Spinal cord (tissue), 10 donors: ENCODE measurements at places on chromosomes 6 and 20. TPM values are rescaled to one million over a fixed set of nuclear protein-coding genes. Genes with fewer than 3 reads are reported as not detected.

RAET1G gene
- polyA plus RNA-seq: 1.7 TPM

CALHM6 gene
- polyA plus RNA-seq: 7.0 TPM

DNA sequence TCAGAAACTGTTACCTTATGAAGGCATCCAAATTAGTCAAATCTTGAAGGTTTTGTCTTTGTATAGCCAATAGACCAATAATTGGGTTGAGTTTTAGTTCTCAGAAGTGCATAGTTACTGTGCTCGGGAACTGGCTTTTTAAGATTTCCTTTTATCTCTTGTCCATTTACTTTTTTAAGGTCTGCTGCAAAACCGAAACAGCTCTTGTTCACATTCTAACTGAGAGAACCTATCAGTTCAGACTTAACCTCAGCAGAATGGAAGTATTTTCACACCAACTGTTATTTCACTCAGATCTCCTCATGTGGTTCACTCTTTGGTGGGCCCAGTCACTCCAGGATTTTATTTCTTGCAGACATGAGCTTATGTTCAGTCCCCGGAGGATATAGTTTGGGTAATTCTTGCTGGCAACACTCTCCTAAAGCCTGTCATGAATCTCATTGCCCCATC is 55.5 kb downstream of the TPBG start:
- DNase-seq: no peak

GRCh38 chr6:122996794-122997505 is 915 bp downstream of the CLVS2 start:
- DNase-seq: no peak

DNA sequence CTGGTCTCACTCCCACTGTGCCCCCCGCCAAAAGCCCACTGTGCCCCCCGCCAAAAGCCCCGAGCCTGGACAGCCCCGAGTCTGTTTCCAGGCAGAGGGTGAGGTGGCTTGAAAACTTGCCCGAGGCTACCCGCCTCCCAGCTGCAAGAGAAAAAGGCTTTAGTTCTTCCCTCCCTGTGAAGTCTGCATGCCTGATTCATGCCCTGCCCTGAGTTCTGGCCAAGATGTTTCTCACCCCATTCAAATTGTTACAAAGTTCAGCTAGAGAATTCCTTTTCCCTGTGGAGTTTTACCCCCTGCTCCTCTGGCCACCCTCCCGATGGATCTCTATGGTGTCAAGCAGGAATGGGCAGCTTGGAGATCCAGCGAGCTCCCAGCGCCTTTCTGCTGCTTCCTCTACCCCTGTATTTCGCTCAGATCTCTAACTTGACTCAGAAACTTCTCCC is 298.8 kb upstream of the MAP3K7 start:
- DNase-seq: no peak

DNA sequence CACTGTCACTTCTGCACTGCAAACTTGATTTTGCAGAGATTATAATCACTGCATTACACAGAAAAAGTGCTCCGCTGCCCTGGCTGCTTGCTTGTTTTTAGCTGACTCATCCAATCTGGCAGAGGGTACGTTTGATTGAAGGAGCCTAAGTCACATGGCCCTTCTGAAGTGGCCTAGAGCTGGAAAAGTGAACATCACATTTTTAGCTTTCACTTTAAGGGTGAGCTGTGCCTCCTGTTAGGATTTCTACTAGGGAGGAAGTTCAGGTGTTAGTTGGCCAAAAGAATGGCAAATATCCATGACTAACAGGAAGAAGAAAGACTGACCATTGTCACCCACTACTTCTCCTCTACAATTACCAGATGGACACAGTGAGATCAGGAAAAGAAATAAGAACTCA is 889.1 kb upstream of the MAP3K7 start:
- no peak for DNase-seq

GRCh38 chr6:61809004-61809595 is 476.9 kb downstream of the KHDRBS2 start:
- peak; percentile 70 for DNase-seq

GRCh38 chr6:98324446-98324845 is 509.9 kb upstream of the POU3F2 start:
- DNase-seq: peak; percentile 68

GRCh38 chr6:97068211-97068610 is 143.7 kb downstream of the KLHL32 start:
- no peak for DNase-seq

DNA sequence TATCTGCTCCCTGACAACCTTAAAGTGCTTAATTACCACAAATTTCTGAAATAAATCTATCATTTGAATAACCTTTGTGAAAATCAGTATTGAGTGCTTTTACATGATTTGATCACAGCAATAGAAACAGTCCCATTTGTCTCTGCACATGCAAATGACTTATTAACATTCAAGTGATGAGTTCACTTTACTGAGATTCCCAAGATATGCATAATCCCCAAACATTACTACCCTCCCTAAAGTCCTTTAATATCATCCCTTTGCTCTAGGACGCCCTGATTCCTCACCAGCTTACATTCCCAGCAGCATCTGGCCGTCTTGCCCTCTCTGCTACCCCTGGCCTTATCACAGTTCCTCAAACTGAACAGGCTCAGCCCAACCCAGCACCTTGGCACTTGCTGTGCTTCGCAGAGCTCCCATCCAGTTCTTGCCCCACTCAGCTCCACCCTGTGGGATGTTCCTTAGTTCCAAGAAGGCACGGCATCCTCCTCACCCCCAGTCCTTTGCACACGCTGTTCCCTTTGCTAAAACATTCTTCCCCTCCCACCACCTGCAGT is 347.5 kb downstream of the PREX1 start:
- DNase-seq: no peak
